Fibroblast of skin of scalp (primary cell): ENCODE measurements at places on chromosomes 2 and 18.
A peak's percentile ranks its signal among the peaks of the same experiment; 100 is the strongest.

GRCh38 chr2:142104134-142104758 lies 26.6 kb downstream of the LRP1B start:
- no peak for DNase-seq

- DNase-seq = peak; percentile 66
Measured at GRCh38 chr2:127176371-127177311, 43.5 kb downstream of the CYP27C1 start.

GRCh38 chr2:230814616-230815015 lies 50.1 kb upstream of the ITM2C start:
- DNase-seq = peak; percentile 19

DNA sequence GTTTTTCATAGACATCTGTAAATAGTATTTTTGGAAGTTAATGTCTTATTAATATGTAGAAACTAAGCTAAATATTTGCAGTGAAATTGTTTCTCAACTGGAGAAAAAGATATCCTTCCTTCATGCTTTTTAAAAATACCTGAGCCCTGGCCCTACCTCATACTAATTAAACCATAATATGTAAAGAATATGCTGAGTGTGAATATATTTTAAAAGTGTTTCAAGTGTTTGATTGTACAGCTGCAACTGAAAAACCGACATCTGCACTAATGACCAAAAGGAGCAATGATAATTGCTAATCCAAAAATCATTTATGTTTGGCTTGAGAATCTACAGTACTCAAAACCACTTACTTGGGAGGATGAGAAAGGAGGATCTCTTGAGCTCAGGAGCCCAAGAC lies 156.7 kb downstream of the MBD5 start:
- no peak for DNase-seq

- no peak for DNase-seq
Measured at GRCh38 chr2:54879598-54880332, 156.3 kb downstream of the EML6 start.

GRCh38 chr18:57784034-57784800 lies 18.9 kb downstream of the ATP8B1 start:
- DNase-seq = peak; percentile 67

DNA sequence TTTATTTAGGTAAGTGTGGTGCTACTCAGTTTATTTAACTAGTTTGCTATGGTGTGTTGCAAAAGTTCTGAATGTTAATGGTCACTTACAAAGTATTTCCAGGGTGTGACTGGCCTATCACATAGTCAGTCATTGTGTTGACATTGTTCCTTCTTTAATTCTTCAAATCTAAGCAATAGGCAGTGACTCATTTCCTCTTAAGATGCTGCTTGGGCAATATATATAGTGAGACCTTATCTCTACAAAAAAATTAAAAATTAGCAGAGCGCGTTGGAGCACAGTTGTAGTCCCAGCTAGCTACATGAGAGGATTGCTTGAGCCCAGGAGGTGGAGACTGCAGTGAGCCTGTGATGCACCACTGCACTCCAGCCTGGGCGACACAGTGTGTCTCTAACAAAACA lies 5.8 kb upstream of the CCDC88A start:
- DNase-seq = peak; percentile 70

DNA sequence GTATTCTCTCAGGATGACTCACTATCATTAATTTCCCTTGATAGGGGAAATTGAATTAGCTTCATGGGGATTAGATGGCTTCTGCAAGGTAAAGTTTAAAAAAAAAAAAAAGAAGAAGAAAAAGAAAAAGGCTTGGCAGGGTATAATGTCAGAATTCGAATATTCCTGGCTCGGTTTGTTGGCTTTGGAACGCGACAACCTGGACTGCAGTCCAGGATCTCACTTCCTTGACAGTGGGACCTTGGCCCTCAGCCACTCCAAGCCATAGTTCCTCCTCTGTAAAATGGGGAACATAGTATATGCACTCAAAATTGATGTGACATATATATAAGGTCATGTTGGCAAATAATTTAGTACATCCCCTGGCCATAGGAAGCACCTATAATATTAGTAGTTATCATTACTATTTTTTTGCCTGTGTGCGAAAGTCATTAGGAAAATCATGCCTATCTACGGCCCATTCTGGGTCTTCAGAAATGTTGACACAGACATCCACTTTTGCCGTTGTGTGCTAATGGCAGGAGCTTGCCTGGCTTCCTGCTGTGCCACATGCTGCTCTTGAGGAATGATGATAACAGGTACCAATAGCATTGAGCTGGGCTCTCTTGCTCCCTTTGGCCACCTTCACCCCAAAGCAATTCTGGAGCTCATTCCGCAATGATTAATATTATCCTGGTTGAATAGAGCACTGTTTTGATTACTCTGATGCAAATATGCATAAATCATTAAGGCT lies 97.9 kb downstream of the MTCL1 start:
- no peak for DNase-seq

DNA sequence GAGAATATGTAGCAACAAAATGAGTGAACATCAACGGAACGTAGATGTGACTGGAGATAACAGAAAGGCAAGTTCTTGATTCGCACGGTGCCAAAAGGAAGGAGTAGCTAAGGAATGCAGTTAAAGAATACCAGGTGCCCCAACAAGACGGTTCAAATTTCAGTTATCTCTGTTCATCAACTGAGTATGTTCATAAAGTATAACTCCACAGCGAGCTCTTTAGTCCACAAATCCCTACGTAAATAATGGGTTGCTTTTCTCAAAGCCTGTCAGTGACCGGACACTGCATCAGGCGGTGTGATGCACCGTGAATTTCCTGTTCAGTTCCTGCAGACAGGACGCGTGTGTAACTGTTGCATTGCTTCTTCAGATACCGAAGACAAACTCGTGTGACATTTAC lies 91.8 kb downstream of the NOL10 start:
- DNase-seq = no peak

- DNase-seq = peak; percentile 18
Measured at GRCh38 chr18:51017140-51017879, 12.7 kb upstream of the SMAD4 start.

DNA sequence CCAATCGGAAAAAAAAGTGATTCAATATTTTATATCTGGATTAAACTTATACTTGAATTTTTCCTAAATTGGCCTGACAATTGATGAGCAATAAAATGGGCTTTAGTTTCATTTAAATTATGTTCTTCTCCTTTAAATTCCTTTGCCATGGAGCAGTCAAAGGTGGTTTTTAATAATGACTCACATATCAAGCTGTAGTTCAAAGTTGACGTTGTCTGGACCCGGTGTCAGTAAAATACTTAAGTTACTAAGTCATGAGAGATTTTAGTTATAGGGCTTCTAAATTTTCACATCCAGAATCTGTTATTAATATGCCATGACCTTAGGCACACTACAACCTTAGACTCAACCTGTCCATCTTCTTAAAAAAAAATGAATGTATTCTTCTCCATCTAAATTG lies 62.5 kb downstream of the CDH2 start:
- peak; percentile 84 for DNase-seq

DNA sequence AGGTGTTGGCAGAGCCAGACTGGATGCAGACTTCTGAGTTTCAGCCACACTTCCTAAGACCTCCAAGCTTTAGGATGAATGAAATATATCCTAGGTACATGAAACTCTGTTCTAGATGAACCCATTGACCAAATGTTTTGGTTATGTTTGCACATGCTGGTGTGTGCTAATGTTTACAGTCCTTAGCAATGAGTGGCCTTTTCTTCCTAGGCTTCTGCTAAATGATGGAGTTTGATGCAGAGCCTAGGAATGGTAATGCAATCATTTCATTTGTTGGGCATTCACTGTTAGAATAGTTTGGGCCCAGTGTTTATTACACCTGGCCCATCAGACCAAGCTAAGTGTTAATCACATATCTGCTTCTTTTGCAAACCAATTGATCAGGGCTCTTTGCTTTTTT lies 464.7 kb downstream of the MEIS1 start:
- no peak for DNase-seq

GRCh38 chr18:39724652-39725051 lies 2159.1 kb upstream of the CELF4 start:
- peak; percentile 10 for DNase-seq

DNA sequence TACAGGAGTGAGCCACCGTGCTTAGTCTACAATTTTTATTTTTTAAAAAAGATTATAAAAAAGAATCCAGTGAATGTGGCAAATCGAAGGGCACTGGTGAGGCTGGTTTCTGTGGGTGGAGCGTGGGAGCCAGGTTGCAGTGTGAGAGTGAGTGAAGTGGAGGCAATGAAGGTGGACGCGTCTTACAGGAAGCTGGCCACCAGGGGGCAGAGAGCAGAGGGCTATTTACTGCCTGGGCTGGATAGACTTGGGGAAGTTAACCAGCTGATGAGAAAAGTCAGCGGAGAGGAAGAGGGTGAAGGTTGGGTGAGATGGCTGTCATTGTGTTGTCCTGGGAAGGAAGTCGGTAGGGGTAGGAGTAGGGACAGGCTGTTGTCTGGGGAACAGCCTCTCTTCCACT lies 6.8 kb downstream of the SCTR start:
- peak; percentile 31 for DNase-seq

- no peak for DNase-seq
Measured at GRCh38 chr2:138058427-138058826, 94.2 kb downstream of the HNMT start.

GRCh38 chr2:16125614-16126516 lies 185.5 kb downstream of the MYCN start:
- no peak for DNase-seq

- no peak for DNase-seq
Measured at GRCh38 chr18:50273203-50274043, 7.1 kb upstream of the CFAP53 start.
